ENCODE measurements at places on chromosomes 16 and 17. TPM values are rescaled to one million over a fixed set of nuclear protein-coding genes. Genes with fewer than 3 reads are reported as not detected.

The FN3K gene
- total RNA-seq: 8.4 TPM

- DNase-seq: no peak
Measured at GRCh38 chr17:17904166-17905035, 67.6 kb upstream of the SREBF1 start.

- no peak for DNase-seq
Measured at GRCh38 chr16:53888222-53888621, 184.3 kb downstream of the FTO start.

DNA sequence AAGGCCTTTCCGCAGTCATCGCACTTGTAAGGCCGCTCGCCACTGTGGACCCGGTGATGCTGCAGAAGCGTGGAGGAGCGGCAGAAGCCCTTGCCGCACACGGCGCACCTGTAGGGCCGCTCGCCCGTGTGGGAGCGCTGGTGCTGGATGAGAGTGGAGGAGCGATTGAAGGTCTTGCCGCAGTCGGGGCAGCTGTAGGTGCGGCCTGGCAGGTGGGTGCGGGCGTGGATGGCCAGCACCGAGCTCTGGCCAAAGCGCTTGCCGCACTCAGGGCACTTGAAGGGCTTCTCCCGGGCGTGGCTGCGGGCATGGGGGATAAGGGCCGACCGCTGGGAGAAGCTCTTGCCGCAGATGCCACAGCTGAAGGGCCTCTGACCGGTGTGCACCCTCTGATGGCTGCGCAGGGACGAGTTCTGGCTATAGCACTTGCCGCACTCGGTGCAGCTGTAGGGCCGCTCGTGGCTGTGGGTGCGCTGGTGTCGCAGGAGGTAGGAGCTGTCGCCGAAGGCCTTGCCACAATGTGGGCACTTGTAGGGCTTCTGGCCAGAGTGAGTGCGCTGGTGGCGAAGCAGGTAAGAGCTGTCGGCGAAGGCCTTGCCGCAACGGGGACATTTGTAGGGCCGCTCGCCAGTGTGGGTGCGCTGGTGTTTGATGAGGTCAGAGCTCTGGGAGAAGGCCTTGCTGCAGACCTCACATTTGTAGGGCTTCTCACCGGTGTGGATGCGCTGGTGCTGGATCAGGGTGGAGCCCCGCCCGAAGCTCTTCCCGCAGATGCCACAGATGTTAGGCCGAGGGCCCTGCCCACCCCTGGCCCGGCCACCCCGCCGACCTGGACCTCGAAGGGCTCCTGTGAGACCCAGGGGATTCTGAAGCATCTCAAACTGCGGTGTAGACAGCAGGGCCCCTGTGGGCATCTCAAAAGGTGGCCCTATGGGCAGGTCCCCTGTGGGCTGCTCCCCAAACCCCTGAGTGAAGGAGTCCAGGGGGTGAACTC, 1.5 kb downstream of the ZNF768 start:
- no peak for DNase-seq

The ZPBP2 gene
- not detected for total RNA-seq

DNA sequence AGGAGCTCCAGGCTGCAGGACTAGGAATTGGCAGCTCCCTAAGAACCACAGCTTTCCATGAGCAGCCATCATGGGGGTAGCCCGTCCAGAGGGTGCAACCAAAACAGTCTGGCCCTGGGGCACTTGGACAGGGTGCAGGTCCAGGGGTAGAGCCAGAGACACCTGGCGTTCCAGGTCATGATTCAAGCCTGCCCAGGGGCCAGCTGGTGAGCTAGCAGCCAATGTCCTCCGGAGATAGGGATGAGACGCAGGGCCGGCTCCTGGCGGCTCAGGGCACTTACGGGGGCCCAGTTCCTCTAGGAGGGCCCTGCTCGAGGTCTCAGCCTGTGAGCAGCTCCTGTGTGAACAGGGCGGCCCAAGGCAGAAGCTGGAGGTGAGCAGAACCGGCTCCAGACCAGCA, 22.1 kb downstream of the PIEZO1 start:
- DNase-seq: no peak

The SLC38A8 gene
- not detected for total RNA-seq

DNA sequence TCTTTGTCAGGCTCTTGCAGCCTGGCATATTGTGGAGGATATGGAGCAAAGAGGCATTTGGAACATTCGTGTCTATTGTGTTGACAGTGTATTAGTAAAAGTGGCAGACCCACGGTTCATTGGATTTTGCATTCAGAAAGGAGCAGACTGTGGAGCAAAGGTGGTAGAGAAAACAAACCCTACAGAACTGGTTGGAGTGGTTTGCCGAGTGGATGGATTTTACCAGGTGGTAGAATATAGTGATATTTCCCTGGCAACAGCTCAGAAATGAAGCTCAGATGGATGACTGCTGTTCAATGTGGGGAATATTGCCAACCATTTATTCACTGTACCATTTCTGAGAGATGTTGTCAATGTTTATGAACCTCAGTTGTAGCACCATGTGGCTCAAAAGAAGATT, 44.5 kb downstream of the EFCAB13 start:
- DNase-seq: peak; percentile 96

DNA sequence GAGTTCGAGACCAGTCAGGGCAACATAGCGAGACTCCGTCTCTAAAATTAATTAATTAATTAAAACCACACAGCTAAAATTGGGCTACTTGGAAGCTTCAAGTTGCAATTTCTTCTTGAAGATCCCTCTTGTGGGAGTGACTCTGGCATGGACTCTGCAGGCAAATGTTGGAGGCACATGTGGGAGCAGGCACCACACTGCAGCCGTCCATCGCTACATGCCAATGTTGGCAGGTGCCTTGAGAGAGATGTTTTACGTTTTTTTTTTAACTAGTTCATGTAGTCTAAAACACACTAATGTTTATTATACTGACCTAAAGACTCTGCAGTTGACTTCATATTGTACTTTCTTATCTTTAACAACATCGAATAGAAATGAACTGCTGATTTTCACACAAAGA, 7.9 kb upstream of the CCL8 start:
- DNase-seq: no peak

DNA sequence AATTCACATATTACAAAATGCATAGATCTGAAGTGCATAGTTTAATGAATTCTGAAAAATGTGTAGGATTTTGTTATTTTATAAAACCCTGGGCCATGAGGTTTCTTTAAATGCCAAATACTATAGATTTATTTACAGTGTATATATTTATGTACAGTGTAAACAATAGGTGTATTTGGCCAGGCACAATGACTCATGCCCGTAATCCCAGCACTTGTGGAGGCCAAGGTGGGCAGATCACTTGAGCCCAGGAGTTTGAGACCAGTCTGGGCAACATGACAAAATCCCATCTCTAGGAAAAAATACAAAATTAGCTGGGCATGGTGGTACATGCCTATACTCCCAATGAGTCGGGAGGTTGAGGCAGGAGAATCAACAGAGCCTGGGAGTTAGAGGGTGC, 249.4 kb downstream of the PRKCA start:
- DNase-seq: peak; percentile 79

GRCh38 chr17:83183951-83184506, 104.6 kb downstream of the METRNL start:
- no peak for DNase-seq

- DNase-seq: no peak
Measured at GRCh38 chr16:51144203-51144602, 6.9 kb downstream of the SALL1 start.

The RDM1 gene
- 2.0 TPM for total RNA-seq

The TMEM92 gene
- total RNA-seq: 6.9 TPM

The TBC1D3L gene
- total RNA-seq: 5.4 TPM

- DNase-seq: no peak
Measured at GRCh38 chr16:20905576-20905975, 5.0 kb downstream of the LYRM1 start.

The PROCA1 gene
- 2.6 TPM for total RNA-seq

GRCh38 chr17:12987120-12987519, 30.7 kb downstream of the ELAC2 start:
- DNase-seq: no peak

GRCh38 chr16:27517664-27518063, 32.0 kb downstream of the GTF3C1 start:
- DNase-seq: no peak

DNA sequence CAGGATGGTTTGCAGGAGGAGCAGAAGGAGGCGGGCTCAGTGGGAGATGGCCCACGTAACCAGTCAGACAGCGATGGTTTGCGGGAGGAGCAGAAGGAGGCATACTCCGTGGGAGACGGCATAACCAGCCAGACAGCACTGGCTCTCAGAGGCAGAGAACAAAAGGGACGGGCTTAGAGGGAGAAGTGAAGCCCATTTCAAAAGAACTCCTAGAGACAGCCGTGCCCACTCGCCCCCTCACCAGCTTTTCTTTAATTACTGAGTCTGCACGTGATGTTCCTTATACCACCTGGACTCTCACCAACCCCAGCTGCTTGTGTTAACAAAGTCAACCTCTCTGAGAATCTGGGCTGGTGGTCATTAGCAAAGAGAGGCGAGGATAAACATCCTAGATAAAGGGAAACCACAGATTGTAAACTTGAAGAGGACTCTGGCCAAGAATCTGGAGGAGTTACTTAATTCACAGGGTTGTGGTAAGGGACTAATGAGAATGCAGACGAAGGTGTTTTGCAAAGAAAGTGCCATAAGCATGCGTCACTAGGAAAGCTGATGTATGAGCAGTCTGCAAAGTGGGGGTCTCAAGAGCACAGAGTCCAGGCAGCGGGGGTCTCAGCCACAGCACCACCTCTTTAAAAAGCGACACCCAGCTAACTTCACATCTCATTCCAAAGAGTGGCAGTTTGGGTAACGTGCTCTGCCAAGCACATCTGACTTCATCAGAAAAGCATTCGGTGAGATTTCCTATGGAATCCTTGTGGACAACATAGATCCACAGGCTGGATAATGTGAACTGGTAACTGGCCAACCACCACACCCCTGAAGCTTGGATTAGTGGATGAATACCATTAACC, 51.7 kb downstream of the NXN start:
- DNase-seq: peak; percentile 88

GRCh38 chr16:65333283-65333682, 211.4 kb upstream of the CDH11 start:
- no peak for DNase-seq

DNA sequence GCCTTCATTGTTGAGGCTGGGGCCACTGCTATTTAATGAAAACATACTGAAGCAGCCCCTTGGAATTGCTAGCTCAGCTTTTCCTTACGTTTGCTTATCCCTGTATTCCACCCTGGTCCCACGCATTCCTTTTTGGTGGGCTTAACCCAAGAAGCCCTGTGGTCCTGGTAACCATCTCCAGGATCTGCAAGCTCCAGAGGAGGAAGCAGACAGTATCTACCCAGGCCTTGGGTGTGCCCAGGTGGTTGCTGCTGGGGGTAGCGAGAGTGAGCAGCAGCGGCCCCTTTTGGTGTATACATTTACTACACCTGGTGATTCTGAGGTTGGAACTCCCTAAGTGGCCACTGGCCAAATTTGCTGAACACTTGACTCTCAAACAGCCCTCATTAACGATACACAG, 97.7 kb downstream of the CBLN1 start:
- DNase-seq: peak; percentile 52

GRCh38 chr17:8046306-8046928, 7.6 kb downstream of the ALOX15B start:
- no peak for DNase-seq

DNA sequence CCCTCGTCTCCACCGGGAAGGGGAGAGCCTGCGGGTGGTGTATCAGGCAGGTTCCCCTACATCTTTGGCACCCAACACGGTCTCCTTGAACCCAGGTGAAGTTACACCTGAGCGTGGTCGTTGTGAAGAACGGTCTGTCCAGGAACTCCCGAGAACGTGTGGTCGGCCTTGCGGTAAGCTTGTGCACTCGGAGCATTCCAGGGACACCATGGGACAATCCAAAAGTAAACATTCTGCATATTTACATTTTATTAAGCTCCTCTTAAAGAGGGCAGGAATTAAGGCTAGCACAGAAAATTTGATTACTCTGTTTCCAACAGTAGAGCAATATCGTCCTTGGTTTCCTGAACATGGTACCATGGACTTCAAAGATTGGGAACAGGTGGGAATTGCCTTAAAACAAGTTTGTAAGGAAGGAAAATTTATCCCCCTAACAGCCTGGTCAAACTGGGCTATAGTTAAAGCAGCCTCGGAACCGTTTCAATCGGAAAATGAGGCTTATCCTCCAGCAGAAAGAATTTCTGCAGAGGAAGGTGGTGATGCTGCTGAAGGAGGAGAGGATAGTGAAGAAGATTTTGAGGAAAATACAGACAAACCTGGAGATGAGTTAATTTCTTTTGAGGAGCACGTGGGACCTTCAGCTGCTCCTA, 18.2 kb downstream of the ALOX15B start:
- DNase-seq: peak; percentile 36

The PFAS gene
- 59.6 TPM for total RNA-seq

DNA sequence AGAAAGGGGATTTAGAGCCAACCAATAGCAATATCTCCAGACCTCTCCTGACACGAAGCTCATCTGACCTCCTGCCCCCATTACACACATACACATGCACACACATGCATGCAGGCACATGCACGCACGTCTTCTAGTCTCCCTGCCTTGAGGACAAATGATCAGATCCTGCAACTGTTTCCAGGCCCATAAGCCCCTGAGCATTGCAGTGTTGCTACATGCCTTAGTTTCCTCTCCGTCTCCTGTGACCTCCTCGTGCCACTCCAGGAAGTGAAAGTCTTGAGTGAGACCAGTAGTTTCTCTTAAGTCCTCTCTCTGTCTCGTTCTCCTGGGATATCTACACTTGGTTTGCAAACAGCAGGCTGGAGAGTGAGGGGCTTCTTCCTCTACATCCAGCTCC, 8.2 kb downstream of the CIITA start:
- no peak for DNase-seq

GRCh38 chr16:46713634-46714033, 24.2 kb downstream of the ORC6 start:
- DNase-seq: no peak

DNA sequence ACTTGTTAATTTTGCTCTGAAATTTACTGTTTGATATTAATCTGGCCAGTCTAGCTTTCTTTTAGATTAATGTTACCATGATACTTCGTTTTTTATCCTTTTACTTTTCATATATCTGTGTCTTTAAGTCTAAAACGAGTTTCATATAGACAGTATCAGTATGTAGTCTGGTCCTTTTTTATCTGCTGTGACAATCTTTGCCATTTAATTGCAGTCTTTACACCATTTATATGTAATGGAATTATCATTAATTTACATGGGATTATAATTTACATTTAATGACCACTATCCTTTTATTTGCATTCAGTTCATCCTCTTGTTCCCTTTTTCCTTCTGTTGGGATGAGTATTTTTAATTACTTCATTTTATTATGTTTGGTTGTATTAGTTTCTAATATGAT, 243.5 kb downstream of the PRKCA start:
- DNase-seq: no peak

The HAP1 gene
- 1.2 TPM for total RNA-seq

The BRICD5 gene
- 2.1 TPM for total RNA-seq

The ALKBH5 gene
- total RNA-seq: 227 TPM

All from PC-3 (cell line).